ENCODE measurements at places on chromosomes 2 and 18.

DNA sequence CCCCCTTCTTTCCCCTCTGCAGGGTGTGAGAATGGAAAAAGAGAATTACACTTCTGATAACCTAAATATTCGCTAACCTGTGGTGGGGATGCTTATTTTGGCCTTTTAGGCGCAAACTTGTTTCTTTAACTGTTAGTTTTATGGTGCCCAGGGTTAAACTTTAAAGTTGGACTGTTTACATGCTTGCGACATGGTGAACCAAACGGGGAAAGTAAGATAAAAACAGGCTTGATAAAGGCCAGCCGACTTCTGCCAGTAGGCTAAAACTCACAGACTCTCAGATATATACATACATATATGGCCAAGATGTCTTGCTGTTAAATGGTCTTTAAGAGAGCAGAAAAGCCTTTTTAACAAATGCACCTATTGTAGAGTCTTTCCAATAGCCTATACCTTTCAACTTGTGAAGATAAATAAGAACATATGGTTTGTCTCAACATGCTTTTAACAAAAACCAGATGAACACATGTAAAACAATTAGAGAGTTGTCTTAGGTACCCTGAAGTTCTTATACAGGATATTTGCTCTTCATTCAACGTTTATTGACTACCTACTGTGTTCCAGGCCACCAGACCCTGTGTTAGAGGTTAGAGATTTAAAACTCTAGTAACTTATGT lies 29.0 kb downstream of the PRKCE start:
- no peak overlapping the region for H3K4me3 ChIP-seq
- no peak overlapping the region for H3K27ac ChIP-seq
- H3K4me1 ChIP-seq = no peaks in the 10 kb centered on the region
- DNase-seq = no peak
- H3K36me3 ChIP-seq = no peaks in the 10 kb centered on the region
- H3K27me3 ChIP-seq = no peaks in the 10 kb centered on the region

- no peak overlapping the region for H3K4me3 ChIP-seq
- H3K27me3 ChIP-seq = no peaks in the 10 kb centered on the region
- H3K4me1 ChIP-seq = no peaks in the 10 kb centered on the region
Measured at GRCh38 chr2:59957504-59957903, 596.0 kb downstream of the BCL11A start.

GRCh38 chr2:206858687-206859329 lies 80.5 kb upstream of the CPO start:
- H3K4me1 ChIP-seq = no peaks in the 10 kb centered on the region
- H3K27me3 ChIP-seq = no peaks in the 10 kb centered on the region
- no peak for DNase-seq
- no peak overlapping the region for H3K27ac ChIP-seq
- no peak overlapping the region for H3K4me3 ChIP-seq

- H3K36me3 ChIP-seq = no peaks in the 10 kb centered on the region
- peak; percentile 32 for DNase-seq
- H3K4me3 ChIP-seq = no peak overlapping the region
- peak overlapping the region; percentile 62 for H3K27ac ChIP-seq
Measured at GRCh38 chr2:197647961-197648690, 27.3 kb downstream of the RFTN2 start.

DNA sequence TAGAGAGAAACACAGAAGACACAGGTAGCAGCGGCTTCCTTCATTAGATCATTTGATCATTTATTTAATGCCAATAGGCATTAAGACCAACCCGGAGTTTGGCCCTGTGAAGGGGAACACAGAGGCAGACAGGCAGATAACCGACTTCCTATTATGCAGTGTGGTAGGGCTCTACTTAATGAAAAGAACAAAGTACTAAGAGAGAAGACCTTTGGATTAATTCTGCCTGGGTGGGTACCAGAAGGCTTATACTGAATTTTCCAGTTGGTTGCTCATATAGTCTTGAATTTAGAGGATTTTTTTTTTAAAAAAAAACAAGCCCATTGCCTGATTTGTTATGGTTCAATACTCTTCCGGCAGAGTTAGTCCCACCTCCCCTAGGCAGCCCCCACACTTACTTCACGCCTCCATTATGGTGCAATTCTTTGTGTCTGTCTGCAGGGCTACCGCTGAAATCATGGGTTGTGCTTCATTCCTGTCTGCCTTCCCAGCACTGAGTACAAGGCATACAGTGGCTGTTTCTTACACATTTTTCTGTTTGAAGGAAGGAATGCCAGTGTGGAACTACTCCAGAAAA lies 244.3 kb upstream of the APCDD1 start:
- peaks cover 26% of the 10 kb centered on the region for H3K4me1 ChIP-seq
- no peaks in the 10 kb centered on the region for H3K36me3 ChIP-seq
- no peak overlapping the region for H3K27ac ChIP-seq
- no peak for DNase-seq
- H3K27me3 ChIP-seq = no peaks in the 10 kb centered on the region
- H3K4me3 ChIP-seq = no peak overlapping the region

- no peak for DNase-seq
- H3K4me1 ChIP-seq = peaks cover 35% of the 10 kb centered on the region
- H3K27ac ChIP-seq = peak overlapping the region; percentile 51
- H3K27me3 ChIP-seq = no peaks in the 10 kb centered on the region
- no peak overlapping the region for H3K4me3 ChIP-seq
Measured at GRCh38 chr18:13259701-13260100, 41.1 kb downstream of the LDLRAD4 start.

DNA sequence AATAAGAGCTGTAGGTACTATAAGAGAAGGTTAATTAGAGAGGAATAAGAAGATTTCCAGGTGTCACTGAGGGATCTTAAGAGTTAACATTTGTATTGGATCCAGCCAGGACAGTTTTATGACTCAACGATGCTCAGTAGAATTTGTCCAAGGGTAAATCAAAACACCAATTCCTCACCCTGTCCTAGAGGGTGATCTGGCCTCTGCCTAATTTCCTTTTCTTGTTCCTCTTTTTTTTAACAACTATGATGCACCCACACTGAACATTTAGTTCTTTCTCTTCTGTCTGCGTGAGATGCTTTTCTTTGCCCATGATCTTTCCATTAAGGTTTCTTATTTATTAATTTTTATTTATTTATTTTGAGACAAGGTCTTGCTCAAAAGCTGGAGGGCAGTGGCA lies 92.0 kb downstream of the PMS1 start:
- H3K27ac ChIP-seq = no peak overlapping the region
- no peaks in the 10 kb centered on the region for H3K4me1 ChIP-seq
- no peak overlapping the region for H3K4me3 ChIP-seq
- no peaks in the 10 kb centered on the region for H3K36me3 ChIP-seq

- no peak overlapping the region for H3K27ac ChIP-seq
- H3K4me3 ChIP-seq = no peak overlapping the region
- no peaks in the 10 kb centered on the region for H3K36me3 ChIP-seq
- DNase-seq = no peak
Measured at GRCh38 chr2:176445956-176446355, 176.7 kb downstream of the MTX2 start.

GRCh38 chr2:41222593-41222992 lies 770.7 kb upstream of the SLC8A1 start:
- DNase-seq = no peak
- H3K4me3 ChIP-seq = no peak overlapping the region
- H3K36me3 ChIP-seq = no peaks in the 10 kb centered on the region
- no peak overlapping the region for H3K27ac ChIP-seq

DNA sequence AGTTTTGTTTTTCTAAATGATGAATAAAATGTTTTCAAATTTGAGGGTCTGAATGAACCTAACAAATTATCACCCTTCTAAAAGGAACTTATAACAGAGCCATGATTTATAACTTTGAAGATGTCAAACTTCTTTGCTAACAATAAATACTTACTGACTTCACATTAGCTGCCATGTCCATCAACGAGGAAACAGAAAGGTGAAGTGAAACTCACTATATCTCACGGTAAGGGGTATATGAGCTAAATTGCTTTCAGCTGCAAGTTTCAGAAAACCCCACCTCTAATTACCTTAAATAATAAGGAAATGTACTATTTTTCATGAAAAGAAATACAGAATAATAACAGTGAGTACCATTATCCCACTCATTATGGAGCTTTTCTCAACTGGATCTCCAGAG lies 350.8 kb upstream of the NT5C1B start:
- no peaks in the 10 kb centered on the region for H3K27me3 ChIP-seq
- no peaks in the 10 kb centered on the region for H3K4me1 ChIP-seq
- H3K4me3 ChIP-seq = no peak overlapping the region

- no peaks in the 10 kb centered on the region for H3K4me1 ChIP-seq
- no peak for DNase-seq
- no peak overlapping the region for H3K4me3 ChIP-seq
- H3K27me3 ChIP-seq = peaks cover 5% of the 10 kb centered on the region
Measured at GRCh38 chr2:113072584-113072983, 4.8 kb downstream of the IL1F10 start.

- H3K4me1 ChIP-seq = peaks cover 5% of the 10 kb centered on the region
- DNase-seq = peak; percentile 61
- H3K27ac ChIP-seq = peak overlapping the region; percentile 76
- no peaks in the 10 kb centered on the region for H3K27me3 ChIP-seq
- no peak overlapping the region for H3K4me3 ChIP-seq
- no peaks in the 10 kb centered on the region for H3K36me3 ChIP-seq
Measured at GRCh38 chr18:62437235-62438017, 85.4 kb upstream of the ZCCHC2 start.

DNA sequence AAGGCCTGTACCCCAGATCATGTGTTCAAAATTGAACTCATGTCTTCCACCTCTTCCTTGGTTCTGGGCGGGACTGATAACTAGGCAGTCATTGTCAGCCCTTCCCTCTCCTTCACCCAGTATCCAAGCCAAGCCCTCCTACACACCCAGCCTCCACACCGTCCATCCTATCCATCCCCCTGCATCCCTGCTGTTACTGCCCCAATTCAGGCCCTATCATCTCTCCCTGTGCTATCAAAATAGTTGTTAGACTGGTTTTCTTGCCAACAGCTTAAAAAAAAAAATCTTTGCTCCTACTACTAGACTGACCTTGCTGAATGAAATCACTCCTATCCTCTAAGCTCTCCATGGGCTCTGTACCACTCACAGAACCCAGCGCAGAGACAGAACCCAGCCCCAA lies 32.8 kb downstream of the TGFA start:
- H3K4me1 ChIP-seq = peaks cover 15% of the 10 kb centered on the region
- H3K27ac ChIP-seq = no peak overlapping the region
- H3K4me3 ChIP-seq = no peak overlapping the region
- no peaks in the 10 kb centered on the region for H3K27me3 ChIP-seq

DNA sequence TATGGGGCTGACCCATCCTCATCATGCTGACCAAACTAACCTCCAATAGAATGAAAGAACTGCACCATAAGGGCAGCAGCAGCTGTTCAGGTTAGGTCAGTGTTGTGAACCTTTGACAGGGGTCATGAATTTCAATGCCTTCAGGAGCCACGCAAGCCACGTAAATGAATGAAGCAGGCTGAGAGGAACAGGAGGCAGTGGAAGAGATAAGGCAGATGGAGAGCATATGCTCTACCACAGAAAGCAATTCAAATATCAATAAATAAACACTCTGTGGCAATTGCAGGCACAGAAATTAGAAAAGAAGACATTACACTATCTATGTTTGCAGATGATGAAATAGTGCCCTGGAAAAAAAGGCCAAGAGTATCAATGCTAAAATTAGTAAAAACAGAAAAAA lies 56.3 kb downstream of the SCG2 start:
- no peaks in the 10 kb centered on the region for H3K27me3 ChIP-seq
- H3K4me3 ChIP-seq = no peak overlapping the region
- DNase-seq = no peak
- H3K27ac ChIP-seq = no peak overlapping the region
- H3K4me1 ChIP-seq = no peaks in the 10 kb centered on the region

DNA sequence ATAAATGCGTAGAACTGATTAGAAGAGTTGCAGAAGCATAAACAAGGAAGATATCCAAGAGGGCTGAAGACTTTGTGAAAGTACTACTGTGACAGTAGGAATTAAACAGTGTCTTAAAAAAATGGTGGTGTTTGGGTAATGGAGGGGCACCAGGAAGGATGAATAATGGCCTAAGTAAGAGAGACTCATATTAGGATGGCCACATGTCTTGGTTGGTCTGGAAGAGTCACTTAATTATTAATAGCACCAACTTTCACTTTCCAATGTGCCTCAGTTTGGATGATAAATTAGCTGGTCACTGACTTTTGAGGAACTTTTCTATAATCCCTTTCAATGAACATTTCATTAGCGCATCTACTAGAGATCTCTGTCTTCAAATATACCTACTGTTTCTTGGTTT lies 372.2 kb downstream of the NYAP2 start:
- no peak overlapping the region for H3K4me3 ChIP-seq
- H3K36me3 ChIP-seq = no peaks in the 10 kb centered on the region
- H3K27ac ChIP-seq = no peak overlapping the region
- DNase-seq = no peak

DNA sequence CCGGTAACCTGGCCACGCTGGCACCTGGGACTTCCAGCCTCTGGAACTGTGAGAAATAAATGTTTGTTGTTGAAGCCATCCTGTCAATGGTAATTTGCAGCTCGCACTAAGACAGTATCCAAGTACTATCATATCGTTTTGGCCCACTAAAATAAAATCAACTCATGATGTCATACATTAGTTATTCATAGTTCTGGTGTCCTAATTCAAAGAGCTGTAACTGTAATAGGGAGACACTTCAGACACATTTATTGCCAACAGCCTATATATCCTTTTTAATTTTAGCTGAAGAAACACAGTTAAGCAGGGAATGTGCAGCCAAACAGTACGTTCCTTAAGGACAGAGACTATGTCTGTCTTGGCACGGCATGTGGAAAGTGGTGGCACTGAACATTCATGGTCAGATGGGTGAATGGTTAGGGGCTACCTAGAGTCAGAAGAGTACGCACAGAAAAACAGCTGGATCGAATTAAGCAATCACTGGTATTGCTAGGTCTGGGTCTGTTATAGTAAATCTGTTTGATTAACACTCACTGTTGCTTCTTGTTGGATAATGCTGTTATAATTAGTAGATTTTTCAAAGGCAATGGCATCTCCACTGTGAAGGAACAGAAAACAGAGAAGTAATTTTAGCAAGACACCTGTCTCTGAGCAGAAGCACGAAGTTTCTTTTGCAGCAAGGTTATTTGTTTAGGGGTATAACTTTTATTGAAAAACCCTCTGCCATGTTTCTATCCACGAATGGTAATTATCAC lies 41.3 kb upstream of the CREG2 start:
- H3K4me3 ChIP-seq = no peak overlapping the region
- no peak overlapping the region for H3K27ac ChIP-seq
- DNase-seq = no peak
- H3K27me3 ChIP-seq = no peaks in the 10 kb centered on the region
- H3K36me3 ChIP-seq = no peaks in the 10 kb centered on the region

DNA sequence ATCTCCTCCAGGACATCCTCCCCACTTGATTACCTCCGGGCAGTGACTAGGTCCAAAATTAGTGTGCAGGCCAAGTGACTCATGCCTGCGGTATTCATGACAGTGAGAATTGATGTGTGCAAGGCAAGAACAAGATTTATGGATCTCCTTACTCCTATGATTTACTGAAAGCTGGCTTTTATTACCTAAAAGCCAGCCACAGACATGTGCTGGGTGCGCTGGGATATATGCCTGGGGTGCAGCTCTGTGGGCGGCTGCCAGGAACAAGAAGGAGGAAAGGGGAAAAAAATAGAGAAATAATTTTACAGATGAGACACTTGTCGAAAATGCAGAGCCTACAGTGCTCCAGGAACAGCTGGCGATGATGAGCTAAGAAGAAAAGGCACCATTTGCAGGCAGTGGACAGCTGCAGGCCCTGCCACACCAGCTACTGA lies 359.3 kb downstream of the CMPK2 start:
- no peak for DNase-seq
- H3K36me3 ChIP-seq = no peaks in the 10 kb centered on the region
- no peak overlapping the region for H3K4me3 ChIP-seq
- no peaks in the 10 kb centered on the region for H3K27me3 ChIP-seq

- no peaks in the 10 kb centered on the region for H3K27me3 ChIP-seq
- no peaks in the 10 kb centered on the region for H3K4me1 ChIP-seq
- no peaks in the 10 kb centered on the region for H3K36me3 ChIP-seq
Measured at GRCh38 chr2:128544321-128545037, 225.8 kb upstream of the HS6ST1 start.

Measured in left lung (tissue), 14 donors.